ENCODE measurements at places on chromosomes 7 and 10.

- DNase-seq = no peak
Measured at GRCh38 chr7:23017309-23017708, 3.4 kb upstream of the HYCC1 start.

DNA sequence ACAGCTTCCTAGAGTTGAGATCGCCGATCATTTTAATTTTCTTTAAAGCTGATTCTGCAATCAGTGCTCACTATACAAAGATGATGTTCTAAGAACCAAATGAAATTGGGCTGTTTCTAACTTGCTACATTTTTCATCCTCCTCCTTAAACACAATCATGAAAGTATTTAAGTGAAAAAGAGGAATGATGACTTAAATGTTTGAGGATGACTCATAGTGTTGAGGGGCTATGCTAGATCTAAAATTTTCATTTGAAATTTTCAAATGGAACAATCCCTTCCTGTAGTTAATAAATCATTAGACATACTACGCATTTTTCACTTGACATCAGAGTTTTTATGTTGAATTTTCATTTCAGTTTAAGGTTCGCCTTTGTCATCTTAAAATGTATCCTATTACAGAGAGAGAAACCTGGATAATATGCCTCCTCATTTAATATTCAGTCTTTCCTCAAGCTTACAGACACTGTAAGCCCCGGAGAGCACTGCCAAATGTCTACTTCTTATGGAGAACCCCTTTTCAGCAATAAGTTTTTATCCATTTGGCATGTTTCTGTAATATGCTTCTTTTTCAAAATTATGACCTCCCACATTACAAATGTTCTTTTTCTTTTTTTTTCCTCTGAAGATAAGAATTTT, 499.6 kb downstream of the MAGI2 start:
- DNase-seq = no peak

DNA sequence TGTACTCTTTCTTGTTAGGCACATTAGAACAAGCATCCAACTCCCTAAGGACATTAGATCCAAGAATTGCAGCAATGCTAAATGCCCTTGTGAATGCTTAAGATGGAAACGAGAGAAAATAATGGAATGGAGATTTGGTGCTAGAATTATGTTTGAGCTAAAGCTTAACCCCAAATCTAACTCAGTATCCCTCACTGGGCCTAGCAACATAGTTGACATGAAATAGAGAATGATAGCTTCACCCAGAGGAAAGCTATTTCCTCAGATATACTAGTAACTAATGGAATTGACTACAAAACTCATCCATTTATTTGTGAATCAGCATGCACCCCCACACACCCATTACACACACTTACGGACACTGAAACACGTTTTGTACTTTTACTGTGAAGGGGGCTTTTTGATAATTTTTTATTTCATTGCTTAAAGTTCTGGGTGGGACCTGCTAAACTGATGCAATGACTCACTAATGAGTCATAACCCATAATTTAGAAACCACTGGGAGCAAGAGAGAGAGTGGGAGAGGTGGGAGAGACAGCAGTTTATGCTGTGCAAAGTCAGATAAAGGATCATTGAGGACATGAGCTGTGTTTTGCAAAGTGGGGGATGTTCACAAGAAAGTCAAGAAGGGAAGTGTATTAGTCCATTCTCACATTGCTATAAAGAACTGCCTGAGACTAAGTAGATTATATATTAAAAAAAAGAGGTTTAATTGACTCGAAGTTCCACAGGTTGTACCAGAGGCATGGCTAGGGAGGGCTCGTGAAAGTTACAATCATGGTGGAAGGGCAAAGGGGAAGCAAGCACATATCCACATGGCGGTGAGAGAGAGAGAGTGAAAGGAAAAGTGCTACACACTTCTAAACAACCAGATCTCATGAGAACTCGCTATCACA, 382.7 kb downstream of the SFMBT2 start:
- DNase-seq = no peak

- no peak for DNase-seq
Measured at GRCh38 chr7:101124376-101125056, 2.4 kb upstream of the SERPINE1 start.

DNA sequence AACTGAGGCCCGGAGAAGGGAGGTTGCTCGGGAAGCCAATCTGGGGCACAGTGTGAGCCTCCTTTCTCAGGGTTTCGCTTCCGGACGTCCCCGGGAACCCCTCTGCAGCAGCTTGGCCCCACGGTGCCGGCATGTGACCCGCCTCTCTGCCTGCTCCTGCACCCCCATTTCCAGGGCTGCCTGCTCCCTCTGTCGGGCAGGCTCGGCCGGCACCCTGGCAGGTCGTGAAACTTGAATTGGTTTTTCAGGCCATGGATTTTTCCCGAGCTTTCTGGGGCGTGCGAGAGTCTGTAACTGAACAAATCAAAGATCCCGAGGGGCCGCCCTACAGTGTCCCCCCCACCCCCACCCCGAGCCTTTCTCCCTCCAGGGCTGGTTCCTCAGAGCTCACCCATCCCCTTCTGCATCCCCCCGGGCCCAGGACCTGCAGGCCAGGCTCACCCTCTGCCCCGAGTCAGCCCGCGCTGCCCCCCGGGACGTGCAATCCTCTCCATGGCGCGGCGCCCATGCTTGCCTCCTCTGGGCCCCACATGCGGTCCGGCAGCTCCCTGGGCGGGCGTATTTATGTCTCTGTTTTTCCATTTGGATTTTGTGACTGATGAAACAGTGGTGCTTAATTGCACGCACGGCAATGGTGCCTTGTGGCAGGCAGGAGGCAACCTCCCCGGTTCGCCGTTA, 58.1 kb downstream of the UNCX start:
- no peak for DNase-seq

- no peak for DNase-seq
Measured at GRCh38 chr7:16098585-16099179, 322.7 kb downstream of the CRPPA start.
